Fibroblast of upper back skin (primary cell): ENCODE measurements at places on chromosomes 5 and 9.

GRCh38 chr5:103120607-103121200 is 603 bp downstream of the PPIP5K2 start:
- DNase-seq: peak; percentile 1

DNA sequence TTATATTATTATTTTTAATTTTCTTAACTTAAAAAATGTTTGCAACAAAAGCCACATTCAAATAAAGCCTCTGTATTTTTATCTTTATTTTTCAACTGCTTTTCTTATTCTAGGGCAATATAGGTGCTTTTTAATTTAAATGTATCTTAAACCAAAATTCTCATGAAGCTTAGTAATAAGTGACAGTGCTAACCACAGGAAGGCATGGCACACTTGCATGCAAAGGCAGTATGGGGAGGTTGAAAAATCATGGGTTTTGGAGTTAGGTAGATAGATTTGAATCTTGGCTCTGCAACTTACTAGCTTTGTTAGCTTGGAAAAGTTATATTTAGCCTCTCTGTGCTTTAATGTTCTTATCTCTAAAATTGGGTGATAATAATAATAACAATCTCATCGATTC is 458.0 kb downstream of the DMAC1 start:
- no peak for DNase-seq

GRCh38 chr9:137017791-137018497 is 10.1 kb downstream of the ABCA2 start:
- DNase-seq: no peak

DNA sequence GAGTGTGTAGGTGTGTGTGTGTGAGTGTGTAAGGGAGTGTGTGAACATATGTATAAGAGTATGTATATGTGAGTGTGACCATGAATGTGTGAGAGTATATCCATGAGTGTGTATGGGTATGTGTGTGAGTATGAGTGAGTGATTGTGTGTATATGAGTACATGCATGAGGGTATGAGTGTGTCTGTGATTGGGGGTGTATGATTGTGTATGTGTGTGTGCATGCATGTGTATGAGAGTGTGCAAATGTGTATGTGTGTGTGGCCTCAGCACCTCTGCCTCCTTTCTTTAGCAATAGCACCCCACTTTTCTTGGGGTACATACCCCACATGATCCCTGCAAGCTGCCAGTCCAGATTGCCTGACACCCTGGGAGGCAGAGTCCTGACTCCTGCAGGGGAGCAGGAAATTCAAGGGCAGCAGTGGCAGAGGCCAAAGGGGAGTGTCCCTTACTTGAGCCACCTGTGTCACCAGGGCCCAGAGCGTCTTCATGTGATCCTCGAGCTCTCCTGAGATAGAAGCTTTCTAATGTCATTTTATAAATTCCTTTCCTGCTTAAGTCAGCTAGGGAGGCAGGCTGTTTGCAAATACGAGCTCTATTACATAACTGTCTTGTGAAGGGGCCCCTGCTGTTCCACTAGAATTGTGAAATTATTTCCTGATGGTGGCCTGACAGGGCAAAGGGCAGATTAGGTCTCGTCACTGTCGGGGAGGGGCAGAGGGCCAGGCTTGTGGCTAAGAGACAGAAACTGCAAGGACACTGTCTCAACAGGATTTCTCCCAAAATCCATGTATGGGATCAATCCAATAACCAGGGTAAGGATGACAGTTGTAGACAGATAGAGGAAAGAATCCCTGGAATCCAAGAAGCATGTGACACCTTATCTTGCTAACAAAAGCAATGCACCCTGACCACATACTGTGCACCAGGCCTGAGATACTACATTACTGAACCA is 389.1 kb downstream of the GADD45G start:
- peak; percentile 19 for DNase-seq
